ENCODE measurements at places on chromosomes 11 and 22. TPM values are rescaled to one million over a fixed set of nuclear protein-coding genes. Genes with fewer than 3 reads are reported as not detected.

GRCh38 chr11:121929581-121929980, 186.4 kb downstream of the BLID start:
- no peak for DNase-seq

DNA sequence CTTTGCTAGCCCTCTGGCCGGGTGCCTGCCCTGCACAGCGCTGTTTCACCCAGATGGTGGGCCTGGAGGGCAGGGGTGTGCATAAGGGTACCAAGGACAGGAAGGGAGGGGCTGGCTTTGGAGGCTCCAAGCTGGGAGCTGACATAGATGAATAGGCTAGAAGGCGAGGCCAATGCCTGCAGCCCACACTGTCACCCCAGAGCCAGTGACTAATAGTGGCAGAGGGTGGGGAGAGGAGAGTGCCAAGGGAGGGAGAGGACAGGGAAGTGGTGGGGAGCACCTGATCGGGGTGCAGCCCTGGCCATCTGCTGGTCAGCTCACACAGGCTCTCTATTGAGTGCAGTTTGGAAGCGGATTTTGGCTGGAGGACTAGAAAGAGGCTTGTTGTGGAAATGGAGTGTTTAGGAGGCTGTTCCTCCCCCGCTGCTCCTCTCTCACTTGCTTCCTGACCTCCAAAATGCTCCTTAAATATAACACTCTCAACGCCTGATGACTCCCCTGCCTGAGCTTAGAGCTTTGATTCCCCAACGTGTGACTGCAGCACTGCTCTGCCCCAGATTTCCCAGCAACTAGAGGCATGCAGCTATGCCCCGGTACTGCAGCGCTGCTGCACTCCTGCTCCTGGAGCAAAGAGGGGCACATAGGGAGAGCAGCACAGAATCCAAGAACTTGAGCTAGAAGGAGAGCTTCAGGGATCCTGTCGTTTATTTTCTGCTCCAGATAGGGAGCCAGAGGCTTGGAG, 89.2 kb downstream of the GRAMD1B start:
- DNase-seq, result no peak

DNA sequence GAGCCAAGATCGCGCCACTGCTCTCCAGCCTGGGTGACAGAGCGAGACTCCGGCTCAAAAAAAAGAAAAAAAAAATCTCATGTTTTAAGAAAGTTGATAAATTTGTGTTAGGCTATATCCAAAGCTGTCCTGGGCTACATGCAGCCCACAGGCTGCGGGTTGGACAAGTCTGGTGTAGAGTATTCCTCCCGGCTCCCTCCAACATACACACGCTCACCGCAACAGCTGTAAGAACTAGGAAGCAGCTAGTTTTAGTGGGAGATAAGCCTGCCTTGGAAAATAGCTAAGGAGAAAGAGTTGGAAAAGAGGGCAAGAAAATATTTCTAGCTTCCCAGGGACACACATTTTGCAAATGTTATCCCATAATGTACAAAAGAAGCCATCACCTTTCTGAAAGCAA, 46.6 kb downstream of the CELF1 start:
- DNase-seq, result no peak

DNA sequence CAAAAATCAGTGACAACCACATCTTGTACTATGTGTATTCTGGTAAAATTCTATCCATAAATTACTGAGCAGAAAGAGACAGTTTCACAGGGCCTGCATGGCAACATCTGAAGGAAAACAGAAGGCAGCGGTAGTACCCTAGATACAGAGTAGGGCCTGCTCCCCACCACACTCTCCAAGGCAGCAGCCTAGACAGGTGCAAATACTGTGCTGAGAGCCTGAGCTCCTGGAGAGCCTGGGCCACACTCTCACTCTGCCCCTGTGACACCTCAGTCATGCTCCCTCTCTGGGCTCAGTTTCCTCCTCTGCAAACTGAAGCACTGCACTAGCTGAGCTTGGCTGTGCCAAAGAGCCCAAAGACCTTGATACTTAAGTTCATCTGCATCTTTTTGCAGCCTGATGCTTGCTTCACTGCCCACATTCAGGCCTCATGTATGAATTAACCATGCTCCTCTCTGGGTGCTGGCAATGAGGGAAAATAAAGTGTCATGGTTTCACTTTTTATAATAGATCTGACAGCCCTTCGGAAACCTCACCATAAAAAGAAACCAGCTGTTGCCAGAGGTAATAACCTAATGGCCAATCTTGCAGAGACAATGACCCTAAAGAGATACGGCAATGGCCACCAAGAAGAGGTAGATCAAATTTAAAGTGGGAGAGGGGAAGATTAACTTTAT, 104.7 kb downstream of the PLEKHA7 start:
- no peak for DNase-seq

DNA sequence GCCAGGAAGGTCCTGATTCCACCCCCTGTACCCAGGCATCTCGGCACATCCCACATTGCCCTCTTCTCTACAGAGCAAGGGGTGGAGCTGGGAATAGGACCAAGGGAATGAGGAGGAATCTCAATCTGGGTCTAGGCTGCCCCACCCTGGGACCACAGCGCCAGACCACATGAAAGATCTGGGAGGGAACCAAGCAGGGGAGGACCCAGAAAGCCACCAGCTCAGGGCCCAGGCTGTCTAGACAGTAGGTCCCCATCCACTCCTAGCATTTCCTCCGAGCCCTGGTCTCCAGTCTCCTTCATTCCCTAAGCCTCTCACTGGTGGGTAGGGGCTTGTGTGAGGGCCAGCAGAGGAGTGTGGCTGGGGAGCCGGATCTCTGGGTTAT, 11.6 kb downstream of the PHLDB1 start:
- no peak for DNase-seq

DNA sequence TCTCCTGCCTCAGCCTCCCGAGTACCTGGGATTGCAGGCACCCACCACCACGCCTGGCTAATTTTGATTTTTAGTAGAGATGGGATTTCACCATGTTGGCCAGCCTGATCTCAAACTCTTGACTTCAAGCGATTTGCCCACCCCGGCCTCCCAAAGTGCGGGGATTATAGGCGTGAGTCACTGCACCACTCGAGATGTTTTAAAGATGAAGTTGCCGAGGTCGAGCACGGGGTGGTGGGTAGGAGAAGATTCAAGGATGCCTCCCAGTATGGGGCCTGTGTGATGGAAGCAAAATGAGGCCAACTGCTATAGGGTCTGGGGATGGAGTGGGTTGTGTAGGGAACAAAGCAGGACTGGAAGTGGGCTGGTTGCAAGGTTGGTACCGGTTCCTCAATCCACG, 245.2 kb downstream of the MN1 start:
- no peak for DNase-seq

- no peak for DNase-seq
Observed at GRCh38 chr11:25057861-25058260, 561.0 kb downstream of the LUZP2 start.

DNA sequence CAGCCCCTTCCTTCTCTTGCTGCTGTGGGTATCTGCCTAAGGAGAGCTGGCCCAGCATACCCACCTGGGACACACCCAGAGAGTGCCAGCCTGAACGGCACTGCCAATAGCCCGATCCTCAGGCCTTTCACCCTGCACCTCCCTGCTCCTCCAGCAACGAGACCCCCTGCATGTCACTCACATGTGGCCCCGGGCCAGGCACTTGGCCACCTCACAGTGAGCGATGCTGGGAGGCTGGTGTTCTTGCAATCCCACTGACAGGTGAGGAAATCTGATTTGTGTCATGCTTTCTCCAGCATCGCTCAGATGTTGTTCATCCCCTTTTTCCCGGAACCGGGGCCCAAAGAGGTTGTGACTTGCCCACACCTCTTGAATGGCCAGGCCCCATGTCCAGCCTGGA, 20.5 kb downstream of the DAGLA start:
- DNase-seq, result no peak

DNA sequence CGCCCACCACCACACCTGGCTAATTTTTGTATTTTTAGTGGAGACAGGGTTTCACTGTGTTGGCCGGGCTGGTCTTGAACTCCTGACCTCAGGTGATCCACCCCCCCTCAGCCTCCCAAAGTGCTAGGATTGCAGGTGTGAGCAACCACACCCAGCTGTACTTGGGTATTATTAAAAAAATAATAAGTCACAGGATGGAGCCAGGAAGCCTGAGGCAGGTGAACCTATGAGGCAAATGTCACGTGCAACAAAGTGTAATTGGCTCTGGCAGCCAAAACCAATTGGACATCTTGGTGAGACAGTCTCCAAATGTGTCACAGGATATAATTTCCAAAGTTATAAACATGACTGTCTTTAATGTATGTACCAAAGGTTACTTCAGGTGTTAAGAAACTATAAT, 24.0 kb upstream of the MALAT1 start:
- DNase-seq, result no peak

DNA sequence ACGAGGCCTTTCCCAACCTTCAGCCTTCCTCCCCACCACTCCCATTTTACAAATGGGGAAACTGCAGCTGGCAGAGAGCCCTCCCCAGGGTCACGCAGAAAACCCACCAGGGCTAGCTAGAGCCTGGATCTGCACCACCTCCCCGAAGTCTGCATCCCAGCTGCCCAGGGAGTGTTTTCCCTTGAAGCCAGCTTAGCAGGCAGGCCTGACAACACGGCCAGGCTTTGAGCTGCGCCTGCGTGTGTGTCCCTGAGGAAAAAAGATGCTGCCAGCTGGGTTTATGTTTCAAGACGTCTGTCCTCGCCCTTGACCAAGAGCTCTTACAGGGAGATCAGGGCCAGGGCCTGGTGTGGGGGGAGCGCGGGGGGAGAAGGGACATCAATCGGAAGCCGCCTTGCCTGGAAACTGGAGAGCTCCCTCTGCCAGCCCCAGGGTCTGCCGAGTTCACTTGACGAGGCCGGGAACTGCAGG, 20.3 kb downstream of the WNT11 start:
- DNase-seq, result peak; percentile 73

GRCh38 chr11:17391493-17392355, 3.3 kb upstream of the KCNJ11 start:
- no peak for DNase-seq

GRCh38 chr11:19864141-19865140, 151.8 kb downstream of the NAV2 start:
- no peak for DNase-seq

DNA sequence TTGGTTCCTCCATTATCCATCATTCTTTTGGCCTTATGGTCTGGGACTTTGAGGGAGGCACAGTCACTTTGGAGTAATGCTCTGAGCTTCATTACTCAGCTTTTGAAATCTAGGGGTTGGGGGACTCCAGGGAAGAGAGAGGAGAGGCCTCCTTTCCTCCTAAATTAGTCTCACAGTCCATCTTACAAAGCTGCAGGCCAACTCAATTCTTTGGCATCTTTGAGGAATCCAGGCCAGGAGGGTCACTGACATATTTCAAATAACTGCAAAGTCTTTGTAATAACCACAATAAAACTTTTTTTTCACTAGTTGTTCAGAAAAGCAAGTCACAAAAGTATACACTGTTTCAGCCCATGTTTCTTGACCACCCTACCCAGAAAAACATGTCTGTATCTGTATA, 73.3 kb upstream of the FAR1 start:
- DNase-seq, result no peak

DNA sequence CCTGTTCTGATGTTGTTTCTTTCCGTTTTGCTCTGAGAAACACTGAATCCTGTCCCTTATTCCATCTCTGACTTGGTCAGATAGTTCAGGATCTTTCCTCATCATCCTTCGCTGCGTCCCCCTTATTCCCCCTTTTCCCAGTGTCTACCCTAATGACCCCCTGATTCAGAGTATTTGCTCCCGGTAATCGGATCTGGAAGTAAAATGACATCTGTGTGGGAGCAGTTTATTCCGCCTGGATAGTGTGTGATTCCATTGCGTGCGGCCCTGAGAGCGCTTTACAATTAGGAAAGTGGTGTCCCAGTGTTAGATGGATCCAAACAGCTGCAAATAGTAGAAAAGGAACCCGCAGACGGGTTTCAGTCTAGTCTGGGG, 606 bp downstream of the DRG1 start:
- no peak for DNase-seq

- no peak for DNase-seq
Observed at GRCh38 chr11:128522943-128523518, 64.3 kb downstream of the ETS1 start.

- DNase-seq, result no peak
Observed at GRCh38 chr22:31876156-31876920, 68.0 kb upstream of the YWHAH start.

- no peak for DNase-seq
Observed at GRCh38 chr11:85257837-85258236, 369.3 kb downstream of the DLG2 start.

GRCh38 chr11:73268671-73269271, 3.4 kb upstream of the P2RY6 start:
- peak; percentile 32 for DNase-seq

DNA sequence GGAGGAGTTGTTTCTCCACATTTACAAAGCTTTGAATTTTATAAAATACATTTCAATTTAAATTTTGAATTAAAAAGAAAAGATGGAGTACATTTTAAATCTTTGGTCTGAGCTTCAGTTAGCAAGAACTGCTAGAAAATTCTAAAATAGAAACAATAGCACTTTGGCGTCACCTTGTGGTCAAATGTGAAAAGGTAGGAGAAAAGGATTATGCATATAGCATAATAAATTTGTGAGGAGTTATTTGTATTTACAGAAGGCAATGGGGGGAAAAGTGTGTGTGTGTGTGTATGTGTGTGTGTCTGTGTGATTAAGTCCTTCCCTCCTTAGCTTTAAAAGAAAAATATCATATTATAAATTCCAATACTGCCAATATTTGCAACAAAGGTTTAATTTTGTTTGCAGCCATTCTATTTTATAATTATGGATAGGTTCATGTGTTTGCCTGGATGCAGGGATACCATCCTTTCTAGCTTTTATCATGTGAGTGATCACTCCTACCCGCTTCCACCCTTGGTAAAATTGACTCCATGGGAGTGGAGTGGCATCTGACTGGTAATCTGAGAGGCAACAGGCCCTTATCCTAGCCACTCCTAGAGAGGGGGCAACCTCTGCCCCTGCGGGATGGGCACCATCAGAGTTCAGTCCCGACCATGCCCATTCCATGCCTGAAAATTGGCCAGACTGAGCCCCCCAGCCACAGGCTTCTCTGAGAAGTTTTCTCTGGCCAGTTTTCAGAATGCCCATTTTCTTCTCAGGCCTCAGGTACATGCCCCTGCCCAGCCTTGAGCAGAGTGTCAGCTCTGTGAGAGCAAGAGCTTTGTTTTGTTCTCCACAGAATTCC, 13.6 kb upstream of the LGR4 start:
- DNase-seq, result no peak

Gene OR10D3
- not detected for total RNA-seq

Gene SAAL1
- 14.3 TPM for total RNA-seq

Gene GAB4
- total RNA-seq, result 0.85 TPM

Gene HTR3A
- not detected for total RNA-seq

Gene CCDC117
- total RNA-seq, result 16.1 TPM

Gene LDHAL6A
- not detected for total RNA-seq

Gene GP1BB
- 4.1 TPM for total RNA-seq

All from sciatic nerve (tissue), 2 donors.